NCI-H187 treated with DMSO at 0.1 percent for 48 hours (cell line): ENCODE measurements at places on chromosomes 16 and 17.

- no peak for DNase-seq
These were observed 1.0 kb downstream of the NOG start for GRCh38 chr17:56594320-56595107.

GRCh38 chr16:82629441-82630027 lies 2.8 kb downstream of the CDH13 start:
- DNase-seq = no peak

DNA sequence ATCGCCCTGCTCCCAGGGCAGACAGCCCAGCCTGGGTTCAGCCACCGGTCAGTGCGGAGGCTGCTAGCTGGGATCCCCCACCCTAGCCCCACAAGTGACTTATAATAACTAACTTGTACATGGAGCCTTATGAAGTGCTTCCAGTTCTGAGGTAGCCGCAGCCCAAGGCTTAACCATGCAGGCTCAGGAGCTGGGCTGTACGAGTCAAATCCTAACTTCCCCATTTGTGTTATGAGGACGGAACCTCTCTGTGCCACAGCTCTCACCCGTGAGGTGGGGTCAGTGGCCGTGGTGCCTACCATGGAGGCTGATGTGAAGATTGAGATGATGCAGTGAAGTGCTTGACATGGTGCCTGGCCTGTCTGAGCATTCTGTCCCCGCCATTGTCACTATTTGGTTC lies 27.8 kb upstream of the GOSR2 start:
- DNase-seq = no peak

GRCh38 chr17:36722121-36722902 lies 120.9 kb downstream of the MRM1 start:
- DNase-seq = peak; percentile 35

DNA sequence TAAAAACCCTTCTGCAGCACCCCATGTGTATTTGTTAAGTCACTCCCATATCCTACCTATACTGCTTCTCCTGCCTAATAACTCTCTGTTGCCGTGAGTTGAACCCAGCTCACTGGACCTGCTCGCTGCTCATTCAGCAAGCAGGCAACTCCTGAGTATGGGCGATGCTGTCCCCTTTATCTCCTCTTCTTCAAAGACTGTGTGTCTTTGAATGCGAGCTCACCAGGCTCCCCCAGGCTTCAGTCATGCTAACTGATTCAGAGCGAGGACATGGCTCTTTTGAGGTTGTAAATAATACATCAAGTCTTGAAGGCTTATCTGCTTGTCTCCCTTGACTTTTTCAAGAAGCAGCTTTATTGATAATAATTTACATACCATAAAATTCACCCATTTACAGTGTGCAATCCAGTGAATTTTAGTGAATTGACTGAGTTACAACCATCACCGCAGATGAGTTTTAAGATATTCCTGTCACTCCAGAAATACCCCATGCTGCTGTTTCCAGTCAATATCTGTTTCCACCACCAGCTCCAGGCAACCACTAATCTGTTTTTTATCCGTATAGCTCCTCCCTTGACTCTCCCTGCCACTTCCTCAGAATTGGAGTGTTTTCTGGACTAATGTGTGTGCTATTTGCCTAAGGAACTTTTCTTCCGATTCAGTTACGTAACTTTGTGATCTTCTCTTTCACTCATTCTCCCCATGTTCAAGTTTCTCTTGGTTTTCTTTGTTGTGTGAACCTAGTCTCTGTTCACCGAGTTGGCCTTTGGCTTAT lies 132.2 kb downstream of the SPECC1 start:
- no peak for DNase-seq

GRCh38 chr17:59769887-59770286 lies 62.4 kb downstream of the VMP1 start:
- DNase-seq = no peak

- DNase-seq = no peak
These were observed 7.7 kb upstream of the ARHGAP23 start for GRCh38 chr17:38420518-38420917.

DNA sequence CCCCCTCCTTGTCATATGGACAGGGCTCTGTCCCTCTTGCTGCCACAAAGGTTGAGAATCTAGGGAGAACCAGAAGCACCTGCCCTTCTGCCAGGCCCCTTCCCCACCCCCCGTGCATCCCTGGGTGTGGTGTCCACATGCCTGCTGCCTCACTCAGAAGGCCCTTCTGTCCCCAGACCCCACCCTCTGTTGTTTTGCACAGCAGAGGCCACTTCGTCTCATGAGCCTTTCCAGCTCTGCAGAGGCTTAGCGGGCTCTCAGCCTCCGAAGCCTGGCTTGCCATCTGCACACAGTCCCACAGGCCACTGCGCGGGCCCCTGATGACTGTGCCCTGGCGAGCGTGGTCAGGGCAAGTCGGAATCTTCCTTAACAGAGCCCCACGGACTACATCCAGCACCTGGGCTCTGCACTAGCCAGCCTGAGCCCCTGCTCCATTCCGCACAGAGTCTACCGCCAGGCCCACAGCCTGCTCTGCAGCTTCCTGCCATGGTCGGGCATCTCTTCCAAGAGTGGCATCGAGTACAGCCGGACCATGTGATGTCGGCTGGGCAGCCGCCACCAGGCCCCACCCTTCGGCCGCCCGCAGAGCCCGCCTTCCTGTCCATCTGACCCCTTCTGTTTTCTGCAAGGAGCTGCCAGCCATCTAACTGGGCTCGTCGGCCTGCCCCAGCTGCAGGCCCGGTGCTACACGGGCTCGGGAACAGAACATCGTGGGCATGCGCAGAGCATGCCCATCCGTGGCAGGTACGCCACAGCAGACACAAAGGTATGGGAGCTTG lies 10.8 kb downstream of the C16orf90 start:
- DNase-seq = no peak

DNA sequence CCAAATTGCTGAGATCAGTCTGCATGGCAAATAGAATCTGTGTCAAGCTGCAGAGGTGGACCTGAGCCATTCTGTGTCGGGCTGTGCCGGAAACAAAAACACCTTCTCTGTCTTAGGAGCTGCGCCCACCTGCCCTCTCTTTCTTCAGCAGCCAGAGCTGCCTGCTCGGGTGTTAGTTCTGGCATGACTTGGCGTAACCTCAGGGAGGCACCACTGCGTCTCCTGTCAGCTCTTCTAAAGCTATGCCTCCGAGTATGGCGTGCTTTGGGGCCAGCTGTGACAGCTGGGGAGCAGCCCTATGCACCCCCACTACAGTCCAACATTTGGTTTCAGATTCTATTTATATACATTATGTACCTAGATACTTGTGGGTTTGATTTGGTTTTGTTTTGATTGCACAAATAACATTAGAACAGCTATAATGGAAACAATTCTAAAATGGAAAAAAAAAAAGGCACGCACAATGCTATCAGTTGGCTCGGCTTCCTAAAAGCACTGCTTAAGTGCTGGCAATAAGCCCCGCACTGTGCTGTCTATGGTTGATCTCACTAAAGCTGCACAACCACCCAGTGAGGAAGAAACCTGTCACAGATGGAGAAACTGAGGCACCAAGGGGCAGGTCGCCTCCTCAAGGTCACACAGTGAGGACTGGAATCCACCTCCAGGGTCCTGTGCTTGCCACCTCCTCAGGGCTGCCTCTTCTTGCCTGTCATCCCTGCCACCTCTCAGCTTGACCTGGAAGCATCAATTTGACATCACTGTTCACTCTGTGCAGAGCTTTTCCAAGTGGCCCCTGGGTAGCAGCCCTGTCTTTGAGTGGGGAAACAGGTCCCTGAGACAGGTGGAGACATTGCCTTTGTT lies 18.7 kb upstream of the ADGRG1 start:
- DNase-seq = no peak
